ENCODE measurements at places on chromosomes 7 and 10.

- no peak for DNase-seq
Measured at GRCh38 chr7:130982160-130982638, 248.2 kb upstream of the KLF14 start.

DNA sequence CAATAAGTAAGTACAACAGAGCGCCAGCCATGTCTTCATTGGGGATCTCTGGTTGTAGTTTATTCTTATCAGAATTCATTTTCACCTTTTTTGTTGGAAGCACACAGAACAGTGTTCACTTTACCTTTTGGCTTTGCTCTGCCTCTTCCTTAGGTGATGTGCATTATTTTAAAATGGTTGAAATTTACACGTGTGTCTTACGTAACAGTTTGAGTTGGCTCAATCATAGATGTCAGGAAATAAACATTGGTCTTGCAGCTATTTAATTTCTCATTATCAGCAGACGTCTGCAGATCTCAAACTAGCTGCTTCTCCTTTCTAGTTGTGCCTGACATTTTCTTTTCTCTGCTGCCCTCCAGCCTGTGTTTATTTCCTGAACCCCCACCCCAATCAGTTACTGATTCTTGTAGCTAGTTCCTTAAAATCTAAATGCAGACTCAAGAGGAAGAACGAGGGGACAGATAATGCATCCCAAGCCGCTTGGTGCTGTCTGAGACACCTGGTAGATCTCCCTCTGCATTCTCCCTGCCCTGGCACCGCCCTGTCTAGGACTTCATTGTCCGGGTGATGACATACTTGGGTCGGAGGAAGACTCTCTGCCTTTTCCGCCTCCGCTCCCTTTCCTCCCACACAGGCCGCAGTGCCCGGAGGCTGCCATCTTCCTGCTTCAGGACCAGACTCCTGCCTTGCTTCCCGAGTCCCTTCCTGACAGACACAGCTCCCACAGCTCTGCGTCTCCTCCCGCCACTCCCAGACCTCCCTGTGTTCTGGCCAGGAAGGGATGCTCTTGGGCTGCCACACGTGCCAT lies 108.2 kb downstream of the ANKRD61 start:
- DNase-seq, result no peak

- DNase-seq, result peak; percentile 54
Measured at GRCh38 chr10:87850742-87851205, 12.6 kb downstream of the KLLN start.

- DNase-seq, result no peak
Measured at GRCh38 chr7:43791665-43792064, 33.2 kb downstream of the BLVRA start.

GRCh38 chr10:85098835-85099521 lies 770.6 kb downstream of the CCSER2 start:
- DNase-seq, result no peak

GRCh38 chr7:157020514-157021070 lies 10.1 kb upstream of the MNX1 start:
- no peak for DNase-seq

DNA sequence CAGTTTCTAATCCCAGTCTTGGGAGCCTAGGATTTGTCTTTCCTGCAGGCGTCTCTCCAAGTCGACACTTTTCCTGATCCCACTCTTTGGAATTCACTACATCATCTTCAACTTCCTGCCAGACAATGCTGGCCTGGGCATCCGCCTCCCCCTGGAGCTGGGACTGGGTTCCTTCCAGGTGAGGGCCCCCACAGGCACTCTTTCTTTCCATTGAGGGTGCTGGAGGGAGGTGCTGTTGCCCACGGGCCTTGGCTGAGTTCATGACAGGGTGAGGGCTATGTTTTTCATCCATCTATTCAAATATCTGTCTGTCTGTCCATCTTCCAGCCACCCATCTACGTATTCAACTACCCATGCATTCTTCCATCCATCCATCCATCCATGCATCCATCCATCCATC lies 12.6 kb downstream of the GHRHR start:
- no peak for DNase-seq

GRCh38 chr7:105907129-105907846 lies 30.9 kb upstream of the ATXN7L1 start:
- DNase-seq, result no peak

GRCh38 chr10:51445588-51445987 lies 253.8 kb downstream of the CSTF2T start:
- DNase-seq, result no peak

DNA sequence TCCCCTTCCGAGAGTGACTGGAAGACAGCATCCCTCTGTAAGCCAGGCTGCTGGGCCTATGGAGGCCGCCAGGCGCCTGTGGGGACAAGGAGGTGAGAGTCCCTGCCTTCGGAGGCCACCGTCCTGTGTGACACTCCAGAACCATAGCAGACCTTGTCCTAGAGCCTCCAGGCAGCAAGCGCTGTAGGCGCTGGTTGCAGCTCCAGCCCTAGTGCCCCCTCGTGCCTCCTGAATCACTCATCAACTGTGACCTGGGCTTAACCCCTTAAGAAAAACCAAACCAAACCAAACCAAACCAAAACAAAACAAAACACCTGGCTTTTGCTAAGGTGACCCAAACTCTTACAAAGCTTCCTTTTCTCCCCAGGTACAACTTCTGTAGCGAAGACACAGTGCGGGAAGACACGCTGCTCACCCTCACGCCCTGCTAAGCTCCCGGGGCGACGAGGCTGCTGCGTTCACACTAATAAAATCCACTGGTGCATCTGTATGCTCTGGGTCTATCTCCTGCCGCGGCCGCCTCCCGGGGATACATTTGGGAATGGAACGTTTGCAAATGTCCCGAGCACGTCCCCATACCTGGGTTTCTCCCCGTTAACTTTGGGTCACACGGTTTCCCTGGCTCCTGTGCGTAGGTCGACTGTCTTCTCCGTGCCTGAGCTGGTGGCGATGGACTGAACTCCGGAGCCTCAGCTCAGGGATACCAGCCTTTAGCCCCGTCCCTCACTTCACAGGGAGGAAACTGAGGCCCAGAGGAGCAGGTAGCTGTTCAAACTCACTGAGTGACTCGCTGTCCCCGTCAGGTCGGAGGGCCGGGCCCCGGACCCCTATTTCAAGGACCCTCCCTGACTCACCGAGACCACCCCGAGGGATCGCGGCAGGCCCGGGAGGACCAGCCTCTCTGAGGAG lies 11.8 kb upstream of the PNLIPRP2 start:
- DNase-seq, result peak; percentile 20

DNA sequence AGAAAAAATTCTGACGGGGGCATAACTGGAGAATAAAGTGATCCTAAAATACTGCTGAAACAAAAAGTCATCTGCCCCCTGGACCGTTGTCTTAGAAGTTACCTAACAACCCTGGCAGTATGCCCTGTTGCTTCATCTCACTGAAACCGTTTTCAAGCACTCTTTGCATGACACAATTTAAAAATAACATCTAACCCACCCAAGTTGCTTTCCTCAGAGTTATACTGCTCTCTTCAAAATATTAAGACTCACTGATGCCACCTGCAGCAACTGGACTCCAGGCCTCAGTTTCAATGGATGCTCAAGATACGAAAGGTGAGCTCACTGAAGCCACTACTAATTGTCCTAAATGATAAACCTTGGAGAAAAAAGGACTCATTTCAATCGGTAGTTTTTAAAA lies 57.4 kb downstream of the CDK6 start:
- no peak for DNase-seq

DNA sequence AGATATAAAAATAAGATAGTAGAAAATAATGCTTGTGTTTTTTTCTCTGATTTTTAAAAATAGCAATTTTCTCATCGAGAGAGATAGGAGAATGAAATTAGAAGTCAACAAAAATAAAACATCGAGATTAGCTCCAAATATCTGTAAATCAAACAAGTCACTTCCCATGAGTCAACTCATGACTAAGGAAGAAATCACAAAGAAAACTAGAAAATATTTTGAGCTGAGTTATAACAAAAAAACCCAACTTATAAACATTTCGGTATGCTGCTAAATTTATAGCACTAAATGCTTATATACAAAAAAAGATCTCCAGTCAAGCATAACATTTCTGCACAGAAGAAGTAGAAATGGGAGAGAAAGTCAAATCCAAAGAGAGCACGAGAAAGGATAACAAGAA lies 140.1 kb downstream of the ITGA8 start:
- DNase-seq, result no peak

GRCh38 chr7:84060000-84060399 lies 134.6 kb downstream of the SEMA3A start:
- no peak for DNase-seq

- no peak for DNase-seq
Measured at GRCh38 chr7:152891160-152891621, 131.6 kb downstream of the ACTR3B start.

- DNase-seq, result no peak
Measured at GRCh38 chr10:98901441-98902110, 334.1 kb downstream of the HPSE2 start.

DNA sequence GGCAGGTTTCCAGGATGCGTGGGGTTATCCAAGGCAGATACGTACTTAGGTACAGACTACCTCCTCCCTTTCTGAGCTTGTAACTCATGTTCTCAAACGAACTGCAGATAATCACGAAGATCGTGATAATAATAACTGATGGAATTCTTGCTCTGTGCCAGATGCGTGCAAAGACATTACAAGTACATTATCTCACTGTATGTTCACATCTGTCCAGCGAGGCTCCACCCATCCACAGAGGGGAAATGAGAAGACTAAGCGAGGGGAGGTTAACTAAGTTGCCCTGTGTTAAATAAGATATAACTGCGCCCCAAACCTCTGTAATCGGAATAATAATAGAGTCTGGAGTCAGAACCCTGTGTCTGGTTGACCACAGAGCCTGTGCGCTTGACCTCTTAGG lies 1.9 kb downstream of the GALNT17 start:
- no peak for DNase-seq

GRCh38 chr7:107882766-107883165 lies 8.2 kb upstream of the DLD start:
- no peak for DNase-seq

DNA sequence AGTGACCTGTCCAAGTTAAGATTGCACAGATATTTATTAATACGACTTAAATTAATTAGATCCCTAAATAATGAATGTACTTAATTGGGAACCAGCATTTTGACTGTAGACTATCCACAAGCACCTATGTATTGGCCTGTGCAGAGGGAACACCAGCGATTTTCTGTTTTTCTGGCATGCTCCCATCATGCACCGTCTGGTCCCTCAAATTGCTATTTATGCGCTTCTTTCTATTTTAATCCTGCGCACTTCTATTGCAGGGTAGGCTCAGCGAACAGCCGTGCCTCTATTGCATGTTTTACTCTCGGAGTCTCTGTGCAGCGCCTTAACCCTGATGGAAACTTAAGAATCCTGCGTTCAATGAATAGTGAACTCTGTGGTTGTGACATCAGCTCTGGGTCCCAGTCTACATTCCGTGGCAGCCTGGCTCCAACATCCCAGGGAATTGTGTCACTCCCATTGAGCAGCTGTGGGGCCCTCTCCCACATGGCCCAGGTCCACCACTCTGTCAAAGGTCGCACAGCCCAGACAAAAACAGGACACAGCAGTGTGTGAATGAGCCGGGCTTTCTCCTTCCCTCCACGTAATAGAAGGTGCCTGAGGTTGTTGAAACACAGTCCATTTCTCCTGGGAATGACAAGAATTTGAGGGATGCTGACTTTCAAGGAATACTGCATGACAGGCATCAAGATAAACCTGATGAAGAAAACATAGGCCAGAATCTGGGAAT lies 239.7 kb upstream of the KLF6 start:
- DNase-seq, result no peak

GRCh38 chr10:127452568-127452967 lies 96.5 kb upstream of the NPS start:
- DNase-seq, result no peak

DNA sequence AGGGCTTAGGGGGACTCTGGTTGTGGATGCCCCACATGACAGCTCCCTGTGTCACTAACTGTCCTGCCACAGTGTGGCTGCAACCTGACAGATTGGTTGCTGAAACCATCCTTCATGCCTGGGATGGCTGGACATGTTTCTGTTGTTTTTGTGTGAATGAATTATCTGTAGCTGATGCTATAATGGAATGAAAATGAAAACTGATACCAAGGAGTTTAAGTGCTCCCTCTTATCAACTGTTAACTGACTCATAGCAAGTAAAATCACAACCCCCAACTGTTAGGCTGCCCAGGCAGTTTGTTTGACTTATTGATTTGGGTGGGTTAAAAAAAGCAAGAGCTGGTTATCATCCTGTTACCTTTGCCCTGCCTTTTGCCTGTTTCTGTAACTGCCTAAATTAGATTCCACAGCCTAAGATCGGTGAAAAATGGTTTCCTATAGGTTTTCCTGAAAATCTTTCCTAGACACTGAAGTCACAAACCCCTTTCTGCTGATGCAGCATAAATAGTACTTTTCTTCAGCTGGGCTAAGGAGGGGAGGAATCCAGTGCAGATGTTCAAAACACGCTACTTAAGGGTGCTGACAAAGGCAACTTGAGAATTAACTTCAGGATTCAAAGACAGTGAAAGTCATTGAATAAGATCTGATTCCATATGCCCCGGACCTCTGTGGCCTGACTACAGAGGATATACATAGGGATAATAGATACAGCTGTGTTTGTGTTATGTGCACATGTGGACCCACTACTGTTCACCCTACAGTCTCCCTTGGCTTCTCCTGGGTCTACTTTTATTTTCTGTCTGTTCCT lies 5.7 kb downstream of the FRAT2 start:
- DNase-seq, result no peak

GRCh38 chr7:153354071-153354470 lies 594.5 kb downstream of the ACTR3B start:
- DNase-seq, result no peak

GRCh38 chr10:124020981-124021815 lies 72.2 kb downstream of the CHST15 start:
- no peak for DNase-seq

GRCh38 chr10:85170026-85170425 lies 841.6 kb downstream of the CCSER2 start:
- DNase-seq, result no peak

GRCh38 chr7:82241356-82241755 lies 202.2 kb downstream of the CACNA2D1 start:
- no peak for DNase-seq

DNA sequence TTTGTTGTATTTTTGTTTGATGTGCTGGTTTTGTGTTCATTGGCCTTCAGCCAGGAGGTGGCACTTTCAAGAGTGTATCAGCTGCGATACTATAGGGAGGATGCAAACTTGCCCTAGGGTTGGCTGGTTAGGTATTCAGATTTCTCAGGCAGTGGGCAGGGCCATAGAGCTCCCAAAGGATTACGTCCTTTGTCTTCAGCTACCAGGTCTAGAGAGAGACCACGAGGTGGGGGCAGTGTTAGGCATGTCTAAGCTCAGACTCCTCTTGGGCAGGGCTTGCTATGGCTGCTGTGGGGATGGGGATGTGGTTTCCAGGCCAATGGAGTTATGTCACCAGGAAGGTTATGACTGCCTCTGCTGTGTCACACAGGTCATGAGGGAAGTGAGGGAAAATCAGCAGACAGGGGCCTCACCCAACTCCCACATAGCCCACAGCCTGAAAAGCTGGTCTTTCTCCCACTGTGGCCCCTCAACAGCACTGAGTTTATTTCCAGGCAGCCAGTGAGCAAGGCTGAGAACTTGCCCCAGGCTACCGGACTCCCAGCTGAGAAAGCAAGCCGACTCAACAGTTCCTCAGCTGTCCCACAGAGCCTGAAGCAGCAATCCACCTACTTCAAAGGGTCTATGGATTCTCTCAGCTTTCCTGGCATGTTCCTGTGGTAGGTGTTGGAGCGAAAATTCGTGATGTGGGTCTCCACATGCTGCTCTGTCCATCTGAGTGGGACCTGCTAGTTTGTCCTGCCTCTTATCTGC lies 227.4 kb upstream of the COBL start:
- DNase-seq, result no peak

Measured in WTC11 (cell line).